Lower lobe of right lung (tissue), 2 donors: ENCODE measurements at places on chromosomes 1 and 21.
A peak's percentile ranks its signal among the peaks of the same experiment; 100 is the strongest.

GRCh38 chr1:43272161-43272560 lies 2.4 kb downstream of the TMEM125 start:
- no peak for DNase-seq

DNA sequence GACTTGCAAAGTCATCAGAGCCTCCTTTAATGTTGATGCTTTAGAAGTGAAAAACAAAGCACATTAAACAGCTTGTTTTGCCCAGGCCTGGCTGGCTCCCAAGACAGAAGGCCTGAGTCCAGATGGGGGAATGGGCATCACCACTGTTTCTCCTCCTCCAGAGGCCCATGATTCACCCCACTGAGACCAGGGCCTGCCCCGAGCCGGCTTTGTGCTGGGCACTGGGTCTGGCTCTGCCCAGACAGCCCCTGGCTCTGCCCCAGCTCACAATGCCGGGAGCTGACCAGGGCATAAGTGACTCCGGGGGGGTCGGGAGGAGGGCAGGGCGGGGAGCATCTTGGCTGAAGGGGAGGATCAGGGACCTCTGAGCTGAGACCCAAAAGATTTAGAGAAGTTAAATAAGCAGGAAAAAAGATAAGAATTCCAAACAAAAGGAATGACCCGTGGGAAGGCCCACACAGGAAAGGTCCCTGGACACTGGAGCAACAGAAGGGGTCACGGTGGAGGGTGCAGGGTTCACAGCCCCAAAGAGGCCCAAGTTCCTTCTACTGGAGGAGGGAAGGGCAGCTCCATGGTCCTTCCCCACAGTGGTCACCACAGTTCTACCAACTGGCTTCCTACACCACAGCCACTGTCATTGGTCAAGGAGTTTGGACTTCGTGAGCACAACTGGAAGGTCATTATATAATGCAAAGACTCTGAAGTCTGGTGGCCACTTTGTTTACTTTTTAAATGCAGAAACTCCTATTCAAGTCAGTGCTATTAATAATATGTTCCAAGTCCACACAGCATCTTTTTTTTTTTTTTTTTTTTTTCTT lies 5.5 kb downstream of the C2CD2 start:
- no peak for DNase-seq

DNA sequence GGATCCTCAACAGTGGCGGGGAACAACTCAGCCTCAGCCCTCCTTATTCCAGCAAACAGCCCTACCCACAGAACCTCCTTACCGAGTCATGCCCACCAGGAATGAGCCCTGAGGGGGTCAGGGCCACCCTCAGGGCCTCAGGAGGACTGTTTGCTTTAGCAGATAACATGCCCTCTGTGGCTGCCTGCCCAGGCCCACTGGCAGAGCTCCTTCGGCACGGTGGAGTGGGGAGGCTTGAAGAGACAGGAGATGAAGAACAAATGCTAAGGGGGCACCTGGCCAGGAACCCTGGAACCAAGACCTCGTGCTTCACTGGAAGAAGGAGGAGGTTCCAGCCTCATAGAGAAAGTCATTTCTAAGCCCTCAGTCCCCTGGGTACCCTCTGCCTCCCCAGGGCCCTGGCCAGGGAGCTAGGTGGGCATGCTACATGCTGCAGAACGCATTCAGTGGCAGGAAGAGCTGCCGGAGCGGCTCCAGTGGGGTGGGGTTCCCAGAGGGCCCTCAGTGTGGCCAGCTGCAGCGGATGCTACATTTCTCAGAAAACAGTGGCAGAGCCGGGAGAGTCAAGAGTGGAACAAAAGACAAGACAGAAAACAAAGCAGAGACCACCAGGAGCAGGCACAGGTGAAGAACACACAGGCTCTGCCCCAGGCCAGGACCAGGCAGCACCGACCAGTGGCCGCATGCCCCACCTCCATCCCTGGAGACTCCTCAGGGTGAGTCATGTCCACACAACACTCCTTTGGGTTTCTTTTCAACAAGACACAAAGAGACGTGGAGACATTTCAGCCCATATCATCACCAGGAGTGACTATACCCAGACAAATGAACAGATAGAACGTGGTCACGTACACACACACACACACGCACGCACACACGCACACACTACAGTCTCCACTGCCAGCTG lies 39.8 kb downstream of the RIMS3 start:
- no peak for DNase-seq

DNA sequence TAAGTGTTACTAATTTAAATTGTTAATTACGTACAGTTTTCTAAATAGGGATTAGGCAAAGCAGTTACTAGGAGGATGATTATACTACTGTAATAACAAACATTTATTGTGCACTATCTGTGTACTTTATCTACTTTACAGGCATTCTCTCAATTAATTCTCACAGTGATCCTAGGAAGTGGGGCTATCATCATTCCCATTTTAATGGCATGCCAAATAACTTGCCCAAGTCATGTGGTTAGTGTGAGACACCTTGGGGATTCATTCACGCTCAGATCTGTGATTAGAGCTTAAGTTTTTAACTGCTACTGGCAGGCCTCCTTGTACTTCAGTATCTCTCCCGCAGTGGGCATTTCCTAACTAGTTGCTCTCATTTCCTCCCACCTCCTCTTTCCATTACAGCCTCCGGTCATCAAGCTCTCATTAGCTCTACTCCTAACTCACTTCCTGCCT lies 11.5 kb downstream of the PHLDA3 start:
- DNase-seq, result no peak

DNA sequence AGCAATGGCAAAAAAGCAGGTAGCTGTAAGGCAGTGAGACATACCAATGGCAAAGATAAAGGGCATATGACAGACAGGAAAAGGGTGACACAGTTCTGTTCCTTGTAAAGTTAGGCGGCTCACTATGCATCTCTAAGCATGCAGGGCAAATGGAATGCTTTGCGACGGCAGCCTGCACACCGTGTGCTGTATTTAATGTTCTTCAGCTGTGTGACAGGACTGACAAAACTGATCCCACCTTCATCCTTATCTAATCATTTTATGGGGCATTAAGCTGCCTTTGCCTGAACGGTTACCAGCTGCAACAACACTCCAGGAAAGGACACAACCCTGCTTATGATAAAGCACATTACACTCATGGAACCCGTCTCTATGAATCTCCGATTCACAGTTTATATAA lies 80.5 kb upstream of the VAV3 start:
- DNase-seq, result no peak

DNA sequence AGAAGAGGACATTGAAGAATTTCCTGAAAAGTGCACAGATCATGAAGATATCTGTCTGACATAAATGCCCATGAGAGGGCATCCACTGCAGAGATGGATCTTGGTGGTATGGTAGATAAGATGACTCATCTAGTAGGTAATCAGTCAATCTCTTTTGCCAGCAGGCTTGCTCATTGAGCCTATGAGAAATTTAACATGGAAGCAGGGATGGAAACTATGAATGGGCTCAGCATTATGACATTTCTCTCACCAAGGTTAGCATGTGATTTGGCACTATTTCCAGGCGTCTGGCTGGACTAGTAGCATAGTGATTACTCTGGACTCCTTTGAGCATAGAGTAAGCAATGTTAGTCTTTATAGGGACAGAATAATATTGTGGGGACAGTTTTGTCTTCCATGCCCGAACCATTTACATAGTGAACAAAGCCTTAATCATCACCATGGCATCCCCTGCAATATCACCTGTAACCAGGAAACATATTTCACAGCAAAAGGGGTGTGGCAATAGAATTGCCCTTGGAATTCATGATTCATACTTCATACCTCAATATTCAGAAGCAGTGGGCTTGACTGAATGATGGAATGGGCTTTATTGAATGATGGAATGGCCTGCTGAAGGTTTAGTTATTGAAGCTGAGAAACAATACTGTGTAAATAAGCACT lies 7.3 kb downstream of the OR2C3 start:
- no peak for DNase-seq

GRCh38 chr1:108533351-108534083 lies 26.4 kb upstream of the EEIG2 start:
- peak; percentile 46 for DNase-seq

GRCh38 chr1:93659822-93660503 lies 21.7 kb downstream of the BCAR3 start:
- no peak for DNase-seq

DNA sequence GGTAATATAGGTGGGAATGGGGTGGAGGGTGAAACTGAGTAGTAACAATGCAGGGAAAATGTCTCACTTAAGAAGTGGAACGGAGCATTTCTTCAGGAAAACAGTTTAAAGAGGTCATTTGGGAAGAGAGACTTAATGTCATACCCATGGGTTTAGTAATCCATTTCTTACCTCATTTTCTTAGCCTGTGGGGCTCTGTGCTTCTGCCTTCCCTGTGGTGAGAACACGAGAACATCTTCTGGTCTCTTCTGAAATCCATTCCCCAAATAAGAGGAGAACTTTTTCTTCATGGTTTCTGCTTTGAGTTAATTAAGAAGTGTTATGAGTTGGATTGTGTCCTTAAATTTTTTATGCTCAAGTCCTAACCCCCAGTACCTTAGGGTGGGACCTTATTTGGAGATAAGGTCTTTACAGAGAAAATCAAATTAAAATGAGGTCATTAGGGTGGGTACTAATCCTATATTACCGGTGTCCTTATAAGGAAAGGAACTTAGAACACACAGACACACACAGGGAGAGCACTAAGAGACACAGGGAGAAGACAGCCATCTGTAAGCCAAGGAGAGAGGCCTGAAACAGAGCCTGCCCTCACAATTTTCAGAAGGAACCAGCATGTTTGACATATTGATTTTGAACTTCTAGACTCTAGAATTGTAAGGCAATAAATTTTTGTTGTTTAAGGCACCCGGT lies 5.4 kb downstream of the CCDC190 start:
- DNase-seq, result no peak

GRCh38 chr1:31714442-31715086 lies 10.7 kb upstream of the COL16A1 start:
- DNase-seq, result no peak

DNA sequence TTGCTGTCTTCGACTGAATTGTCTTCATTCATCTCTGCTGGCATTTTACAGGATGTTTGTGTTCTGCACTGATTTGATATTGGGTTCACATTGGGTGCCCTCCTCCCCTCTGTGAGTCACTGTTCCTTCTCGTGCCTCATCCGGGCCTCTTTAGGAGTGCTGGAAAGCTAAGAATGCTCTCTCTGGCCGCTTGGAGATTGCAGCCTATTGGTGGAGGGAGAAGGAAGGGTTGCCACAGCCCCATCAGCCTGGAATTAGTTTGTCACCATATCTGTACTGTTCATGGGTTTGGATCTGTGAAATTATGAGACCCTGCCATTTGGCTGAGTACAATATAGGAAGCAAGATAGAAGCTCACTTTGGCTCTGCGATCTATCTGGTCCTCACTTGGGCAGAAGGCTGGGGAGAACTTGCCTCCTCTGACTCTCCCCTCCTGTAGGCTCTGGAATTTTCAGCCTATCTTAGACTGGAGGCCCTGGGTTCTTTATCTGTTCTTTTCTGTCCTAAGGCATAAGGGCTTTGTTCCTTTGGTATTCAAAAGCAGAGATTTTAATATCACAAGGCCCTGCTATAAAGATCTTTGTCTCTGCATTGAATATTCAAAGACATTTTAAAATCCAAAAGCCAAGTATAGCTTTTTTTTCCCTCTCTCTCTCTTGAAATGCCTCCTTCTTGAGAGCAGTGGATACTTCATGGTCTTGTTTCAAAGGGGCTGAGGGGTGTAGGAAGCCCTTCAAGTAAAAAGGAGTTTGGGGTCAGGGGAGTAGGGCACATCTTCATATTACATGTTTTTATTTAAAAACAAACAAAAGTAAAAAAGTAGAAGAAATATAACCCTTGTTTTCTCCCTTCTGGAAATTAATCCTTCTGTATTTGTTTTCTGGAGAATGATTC lies 347.9 kb downstream of the ZP4 start:
- no peak for DNase-seq

DNA sequence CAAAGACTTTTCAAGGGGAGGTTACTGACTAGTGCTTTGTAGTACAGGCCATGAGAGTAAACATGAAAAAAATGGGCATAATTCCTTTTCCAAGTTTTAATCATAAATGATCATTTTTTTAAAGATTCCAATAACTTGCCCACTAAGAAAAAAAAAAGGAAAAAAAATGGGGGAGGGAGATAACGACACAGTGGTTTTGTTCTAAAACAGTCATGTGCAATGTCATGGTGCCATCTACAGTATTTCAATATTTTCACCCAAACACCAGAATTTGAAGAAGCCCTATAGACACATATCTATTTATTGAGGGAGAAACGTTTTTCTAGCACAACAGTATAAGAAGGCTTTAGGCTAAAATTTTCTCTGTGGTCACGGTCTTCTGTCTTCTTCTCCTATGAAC lies 250.2 kb downstream of the LTN1 start:
- no peak for DNase-seq

GRCh38 chr1:172401892-172402291 lies 18.6 kb upstream of the C1orf105 start:
- DNase-seq, result no peak
